ENCODE measurements at places on chromosomes 12 and 14.

- no peak for DNase-seq
Measured at GRCh38 chr14:52840877-52841276, 49.5 kb upstream of the GNPNAT1 start.

- no peak for DNase-seq
Measured at GRCh38 chr12:20213723-20214625, 154.4 kb upstream of the PDE3A start.

DNA sequence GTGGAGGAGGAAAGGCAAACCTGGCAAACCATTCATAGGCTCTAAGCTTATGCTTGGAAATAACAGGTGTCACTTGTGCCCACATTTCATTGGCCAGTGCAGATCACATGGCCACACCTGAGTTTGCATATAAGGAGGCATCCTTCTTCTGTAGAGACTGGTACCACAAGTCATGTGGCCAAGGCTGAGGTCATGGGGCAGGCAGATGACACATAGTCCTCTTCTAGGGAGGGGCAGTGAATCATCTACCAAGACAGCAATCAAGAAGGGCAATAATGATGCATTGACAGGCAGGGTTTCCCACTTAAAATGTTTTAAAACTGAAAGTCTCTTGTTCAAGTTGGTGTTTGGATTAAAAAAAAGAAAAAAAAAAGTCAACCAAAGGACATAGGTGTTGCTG is 77.3 kb downstream of the DAAM1 start:
- no peak for DNase-seq

DNA sequence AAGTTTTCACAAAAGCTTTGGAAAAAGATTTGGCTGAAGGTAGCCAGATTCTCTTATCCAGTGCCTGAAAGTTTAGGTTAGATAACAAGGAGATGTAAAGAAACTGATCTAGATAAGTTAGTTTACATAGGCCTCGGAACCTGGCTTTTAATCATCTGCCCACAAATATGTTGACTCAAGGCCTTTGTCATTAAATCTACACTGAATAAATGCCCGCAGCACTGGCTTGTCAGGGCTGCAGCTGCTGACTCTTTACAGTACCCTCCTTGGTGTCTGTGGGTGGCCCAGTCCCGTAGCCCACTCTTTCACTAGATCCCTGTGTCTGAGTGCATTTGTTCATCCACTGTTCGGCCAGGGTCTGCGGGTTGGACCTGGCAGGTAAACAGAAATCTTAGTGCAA is 58.0 kb downstream of the TMEM116 start:
- no peak for DNase-seq

DNA sequence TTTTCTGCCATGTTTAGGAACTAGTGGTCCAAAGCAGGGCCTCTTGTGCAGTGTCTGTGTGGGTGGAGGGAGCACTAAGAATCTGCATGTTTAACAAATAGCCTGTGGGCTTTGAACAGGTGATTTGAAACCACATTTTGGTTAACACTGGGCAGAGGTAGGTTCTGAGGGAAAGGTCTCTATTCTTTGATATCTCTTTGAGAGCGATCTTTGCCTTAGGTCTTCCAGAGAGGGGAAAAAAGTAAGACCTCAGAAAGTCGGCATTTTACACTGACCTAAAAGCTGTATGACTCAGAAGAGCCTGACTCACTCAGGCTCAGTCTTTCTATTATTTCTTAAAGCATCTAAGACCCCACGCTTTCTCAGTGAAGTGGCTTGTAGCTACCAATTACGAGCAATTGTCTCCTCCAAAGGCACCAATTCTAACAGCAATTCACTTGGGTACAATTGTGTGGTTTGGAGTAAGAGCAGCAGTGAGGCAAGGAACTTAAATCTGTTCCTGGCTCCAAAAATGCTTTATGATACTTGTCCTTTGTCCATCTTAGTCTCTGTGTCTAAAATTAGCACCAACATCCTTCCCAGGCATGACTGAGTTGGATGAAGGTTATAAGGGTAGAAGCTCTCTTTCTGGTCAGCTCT is 8.8 kb downstream of the EIF2B2 start:
- DNase-seq: no peak

- DNase-seq: no peak
Measured at GRCh38 chr14:33510991-33511390, 439.9 kb downstream of the EGLN3 start.

DNA sequence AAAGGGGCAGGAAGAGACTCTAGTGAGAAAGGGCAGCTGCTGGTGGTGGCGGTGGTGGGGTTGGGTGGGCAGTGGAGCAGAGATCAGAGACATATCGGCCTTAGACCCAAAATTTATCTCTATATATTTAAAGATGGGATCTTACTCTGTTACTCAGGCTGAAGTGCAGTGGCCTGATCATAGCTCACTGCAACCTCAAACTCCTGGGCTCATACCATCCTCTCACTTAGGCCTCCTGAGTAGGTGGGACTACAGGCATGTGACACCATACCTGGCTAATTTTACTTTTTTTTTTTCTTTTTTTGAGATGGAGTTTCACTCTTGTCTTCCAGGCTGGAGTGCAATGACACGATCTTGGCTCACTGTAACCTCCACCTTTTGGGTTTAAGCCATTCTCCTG is 18.6 kb upstream of the ITGA5 start:
- DNase-seq: no peak

DNA sequence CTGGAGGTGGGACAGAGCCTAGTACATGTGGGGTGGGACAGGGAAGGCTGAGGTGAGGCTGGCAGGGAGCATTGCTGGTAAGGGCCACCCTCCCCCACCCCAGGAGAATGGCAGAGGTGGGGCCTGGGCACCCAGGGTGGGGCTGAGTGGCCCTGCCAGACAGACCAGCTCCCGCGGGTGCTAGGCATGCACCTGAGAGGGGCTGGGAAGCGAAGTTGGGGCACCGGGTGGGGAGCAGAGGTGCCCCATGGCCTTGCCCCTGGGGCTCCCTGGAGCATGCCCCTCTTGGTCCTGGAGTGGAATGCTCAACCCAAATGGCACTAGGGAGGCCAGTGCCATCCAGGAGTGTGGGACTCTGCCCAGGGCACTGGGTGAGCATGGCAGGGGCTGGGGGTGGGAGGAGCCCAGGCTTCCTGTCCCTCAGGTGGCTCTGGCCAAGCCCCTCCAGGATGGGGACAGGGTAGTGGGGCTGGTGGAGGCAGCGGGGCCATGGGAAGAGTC is 1.3 kb downstream of the TNFAIP2 start:
- no peak for DNase-seq

GRCh38 chr14:93834699-93835371 is 46.5 kb upstream of the PRIMA1 start:
- no peak for DNase-seq

DNA sequence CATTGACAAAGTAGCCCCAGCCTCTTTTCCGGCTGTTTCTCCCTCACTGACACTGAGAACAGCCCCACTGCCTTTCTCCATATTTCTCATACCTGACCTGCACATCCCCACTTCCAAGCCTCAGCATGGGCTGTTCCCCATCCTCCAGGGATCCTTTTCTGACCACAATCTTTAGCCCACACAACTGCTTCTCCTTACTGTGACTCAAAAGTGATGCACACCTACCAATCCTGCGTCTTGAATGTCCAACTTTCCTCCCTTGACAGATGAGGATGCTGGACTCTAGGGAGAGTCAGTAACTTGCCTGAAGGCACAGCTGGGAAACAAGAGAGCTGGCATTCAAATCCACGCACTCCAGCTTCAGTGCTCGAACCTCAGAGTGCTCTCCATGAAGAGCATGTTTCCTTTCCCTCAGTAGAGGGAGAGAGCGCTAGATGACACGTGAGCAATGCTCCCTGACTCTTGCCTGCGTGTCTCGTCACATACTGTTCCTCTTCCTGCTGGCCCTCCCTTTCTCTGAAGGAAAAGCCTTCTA is 75.6 kb downstream of the NTF3 start:
- DNase-seq: no peak

DNA sequence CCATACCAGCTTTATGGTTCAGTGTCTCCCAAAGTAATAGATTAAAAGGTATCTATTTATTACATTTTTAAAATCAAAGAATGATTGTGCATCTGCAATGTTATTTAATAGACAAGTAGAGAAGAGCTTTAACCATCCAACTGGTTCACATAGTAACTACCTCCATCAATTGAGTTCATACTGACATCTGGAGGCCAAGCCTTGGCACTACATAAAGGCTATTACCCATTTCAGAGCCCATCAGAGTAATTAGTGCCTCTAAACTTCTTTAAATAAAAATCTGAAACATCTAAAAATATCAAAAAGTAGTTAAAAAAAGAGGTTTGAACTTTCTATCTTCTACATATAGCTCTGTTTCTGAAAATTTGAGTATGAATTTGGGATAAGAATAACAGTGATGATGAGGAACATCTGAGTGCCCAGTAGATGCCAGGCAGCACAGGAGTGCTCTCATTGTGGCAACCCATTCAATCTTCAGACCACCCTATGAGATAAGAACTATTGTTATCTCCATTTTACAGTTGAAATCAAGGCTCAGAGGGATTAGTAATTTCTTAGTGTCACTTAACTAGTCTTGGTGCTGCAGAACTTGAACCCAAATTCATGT is 132.9 kb upstream of the DAAM1 start:
- peak; percentile 46 for DNase-seq

GRCh38 chr12:16350682-16351081 is 3.2 kb downstream of the MGST1 start:
- no peak for DNase-seq

DNA sequence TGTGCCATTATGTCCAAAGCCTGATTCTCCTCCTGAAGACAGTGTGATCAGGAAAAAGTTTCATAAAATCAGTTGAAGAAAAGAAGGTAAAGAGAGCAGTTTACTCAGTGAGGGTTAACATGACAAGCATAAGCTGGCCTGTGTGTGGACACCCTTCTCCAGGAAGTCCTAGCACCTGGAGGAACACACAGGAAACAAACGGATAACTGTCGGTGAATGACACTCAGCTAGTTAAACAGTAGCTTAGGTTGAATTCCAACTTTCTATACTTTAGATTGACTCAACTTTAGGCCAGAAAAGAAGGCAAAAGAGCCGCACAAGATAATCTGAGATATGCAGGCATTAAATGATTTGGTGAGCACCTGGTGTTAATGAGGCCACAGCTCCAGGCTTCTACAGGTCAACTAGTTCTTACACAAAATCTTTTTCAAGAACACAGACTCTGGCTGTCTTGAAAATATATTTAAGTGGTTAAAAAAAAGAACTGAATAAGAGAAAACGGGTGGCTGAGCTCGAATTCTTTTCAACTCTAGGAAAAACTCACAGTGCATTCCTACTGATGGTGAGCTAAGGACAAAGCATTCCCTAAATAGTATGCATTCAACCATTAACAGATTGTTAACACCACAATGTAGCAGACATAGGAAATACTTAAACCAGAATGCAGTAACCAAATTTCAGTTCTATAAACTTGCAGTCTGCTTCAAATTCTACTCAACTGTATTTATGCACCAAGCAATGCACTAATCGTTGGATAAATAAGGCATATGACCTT is 56.9 kb upstream of the TSPAN8 start:
- DNase-seq: no peak

DNA sequence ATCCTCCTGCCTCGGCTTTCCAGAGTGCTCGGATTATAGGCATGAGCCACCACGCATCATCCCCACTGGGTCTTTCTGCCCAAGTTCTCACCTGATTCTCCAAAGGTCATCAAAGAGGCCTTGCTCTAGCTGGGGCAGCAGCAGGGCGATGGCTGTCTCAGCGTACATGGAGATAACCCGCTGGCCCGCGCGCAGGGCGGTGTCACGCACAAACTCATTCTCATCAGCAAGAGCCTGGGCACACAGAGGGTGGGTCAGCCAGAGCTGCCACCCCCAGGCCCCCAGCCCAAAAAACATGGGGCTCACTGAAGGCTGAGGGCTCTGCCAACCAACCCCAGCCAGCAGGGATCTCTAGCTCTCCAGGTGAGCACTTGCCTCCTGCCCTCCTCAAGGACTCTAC is 27.7 kb upstream of the RAB35 start:
- DNase-seq: no peak

- no peak for DNase-seq
Measured at GRCh38 chr14:58281969-58282368, 16.4 kb upstream of the ARID4A start.

DNA sequence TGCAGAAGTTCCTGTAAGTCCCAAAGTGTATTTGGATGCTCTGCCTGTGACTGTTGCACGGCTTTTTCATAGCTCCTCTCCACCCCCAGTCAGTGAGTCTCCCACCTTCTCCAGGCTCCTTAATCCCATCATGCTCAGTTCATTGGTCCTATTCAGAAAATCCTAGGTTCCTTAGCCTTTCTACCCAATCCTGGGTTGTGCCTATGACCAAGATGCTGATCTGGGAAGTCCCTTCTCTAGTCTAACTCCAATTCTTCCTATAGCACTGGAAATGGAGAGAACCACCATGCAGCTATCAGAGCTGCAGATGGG is 7.7 kb downstream of the CISTR start:
- DNase-seq: no peak

DNA sequence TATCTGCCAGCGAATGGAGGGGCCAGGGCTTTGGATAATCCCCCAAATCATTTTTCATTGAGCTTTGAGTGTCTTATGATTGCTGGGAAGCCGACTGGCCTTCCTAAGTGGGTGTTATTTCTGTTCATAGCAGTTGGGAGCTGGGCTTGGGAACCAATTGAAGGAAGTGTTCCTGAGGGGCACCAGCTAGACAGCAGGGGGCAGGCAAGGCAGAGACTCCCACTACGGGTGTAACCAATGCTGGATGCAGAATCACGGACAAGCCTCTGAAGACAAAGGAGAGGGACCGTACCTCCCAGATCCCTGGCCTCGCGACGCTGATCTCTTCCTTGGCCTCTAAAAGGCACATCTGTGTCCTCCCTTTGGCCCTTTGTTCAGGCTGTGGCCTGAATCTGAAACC is 149.0 kb upstream of the PRMT8 start:
- DNase-seq: peak; percentile 98

- peak; percentile 57 for DNase-seq
Measured at GRCh38 chr12:47797441-47797840, 22.3 kb downstream of the HDAC7 start.

DNA sequence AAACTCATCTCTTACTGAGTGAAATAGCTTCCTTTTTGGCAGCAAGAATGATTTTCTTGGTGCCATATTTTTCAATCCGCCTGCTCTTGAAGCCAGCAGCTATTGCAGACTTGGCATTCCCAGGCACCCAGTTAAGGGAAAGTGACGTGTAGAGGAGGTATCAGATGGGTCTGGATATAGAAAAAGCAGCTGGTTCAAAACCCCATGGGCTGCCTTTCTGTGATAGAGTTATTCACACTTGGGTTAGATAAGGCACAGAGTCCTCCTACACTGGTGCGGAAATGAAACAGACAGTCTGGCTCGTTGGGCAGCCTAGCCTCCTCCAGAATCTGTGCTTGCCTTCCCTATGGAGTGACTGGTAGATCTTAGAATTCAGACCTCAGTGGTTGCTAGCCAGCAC is 62.2 kb downstream of the PTPN11 start:
- no peak for DNase-seq

- DNase-seq: peak; percentile 66
Measured at GRCh38 chr12:70733385-70733784, 96.2 kb upstream of the PTPRB start.

GRCh38 chr12:130097342-130097741 is 64.9 kb upstream of the FZD10 start:
- no peak for DNase-seq

Measured in NCI-H1092 treated with DMSO at 0.1 percent for 48 hours (cell line).